Glutamatergic neuron (in vitro differentiated cells): ENCODE measurements at places on chromosomes 2 and 18. TPM values are rescaled to one million over a fixed set of nuclear protein-coding genes. Genes with fewer than 3 reads are reported as not detected.

DNA sequence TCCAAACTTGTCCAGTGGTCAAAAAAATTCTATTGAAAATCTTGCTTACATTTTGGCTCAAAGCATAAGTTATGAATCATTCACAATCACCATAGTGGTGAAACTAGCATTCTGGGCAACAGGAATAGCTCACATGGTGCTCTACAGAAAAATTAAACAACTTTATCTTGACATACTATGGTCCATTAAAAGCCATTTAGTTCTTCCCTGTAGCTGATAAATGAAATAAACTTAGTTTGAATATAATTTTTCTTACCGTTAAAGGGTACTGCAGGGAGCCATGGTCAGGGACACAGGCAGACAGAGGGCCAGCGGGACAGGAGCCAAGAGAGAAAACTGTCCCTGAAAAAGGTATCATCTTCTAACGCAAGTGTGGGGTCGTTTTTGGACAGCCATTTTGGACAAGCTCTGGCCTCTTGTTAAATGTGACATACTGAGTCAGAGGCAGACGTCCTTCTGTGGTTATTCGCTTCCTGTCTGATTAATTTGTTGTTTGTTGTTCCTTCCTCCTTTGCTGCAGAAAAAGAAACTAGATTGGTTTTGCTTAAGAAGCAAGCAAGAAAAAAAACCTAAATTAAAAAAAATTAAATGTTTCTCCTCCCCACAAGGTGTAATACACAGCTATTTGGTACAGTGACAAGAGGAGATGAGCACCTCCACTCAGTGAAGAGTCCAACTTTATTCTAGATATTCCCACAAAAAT, at the start of gene WIPF1:
WIPF1 (minus strand) TSS at position 460 of the 703 bp plus-strand sequence. CDS start 12,231 bp downstream, outside the sequence.
- DNase-seq, result no peak
- H3K27ac ChIP-seq, result no peak within 1 kb of the TSS
- H3K4me1 ChIP-seq, result peaks cover 10% of the 10 kb centered on the region
- no peak within 1 kb of the TSS for H3K4me3 ChIP-seq
- no peaks in the 10 kb centered on the region for H3K27me3 ChIP-seq

DNA sequence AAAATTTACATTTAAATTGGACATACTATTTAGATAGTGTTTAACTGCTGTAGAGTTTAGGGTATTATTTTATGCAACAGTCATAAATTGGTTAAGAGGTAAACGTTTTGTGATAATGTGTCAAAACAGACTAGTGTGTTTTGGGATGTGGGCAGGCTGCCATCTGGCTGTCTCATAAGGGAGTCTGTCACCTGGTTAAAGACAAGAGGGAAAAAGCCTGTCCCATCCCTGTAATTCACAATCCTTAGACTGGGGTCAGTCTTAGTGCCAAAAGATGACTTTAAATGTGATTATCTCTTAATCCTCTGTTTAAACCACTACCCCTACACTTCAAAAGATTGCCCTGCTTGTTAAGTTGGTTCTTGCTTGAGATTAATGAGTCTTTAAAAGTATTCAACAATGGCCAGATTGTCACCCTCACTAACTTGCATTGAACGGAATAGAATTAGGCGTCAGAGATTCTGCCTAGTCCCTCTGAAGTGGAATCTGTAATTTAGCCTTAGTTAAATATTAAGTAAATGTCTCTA, 59.2 kb downstream of the SGPP2 start:
- H3K4me1 ChIP-seq, result peaks cover 21% of the 10 kb centered on the region
- no peaks in the 10 kb centered on the region for H3K27me3 ChIP-seq
- no peak overlapping the region for H3K4me3 ChIP-seq

DSG4 gene
- not detected for total RNA-seq

DNA sequence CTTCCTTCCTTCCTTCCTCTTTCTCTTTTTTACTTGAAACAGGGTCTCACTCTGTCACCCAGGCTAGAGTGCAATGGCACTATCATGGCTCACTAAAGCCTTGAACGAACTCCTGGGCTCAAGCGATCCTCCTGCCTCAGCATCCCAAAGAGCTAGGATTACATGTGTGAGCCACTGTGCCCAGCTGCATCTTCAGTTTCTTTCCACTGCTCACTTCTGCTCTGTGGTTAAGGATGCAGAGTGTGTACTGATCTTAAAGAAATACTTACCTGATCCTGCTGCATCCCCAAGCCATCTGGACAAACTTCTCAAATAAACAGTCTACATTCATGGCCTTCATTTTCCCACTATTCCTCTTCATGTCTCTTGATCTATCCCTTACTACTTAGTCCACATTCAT, 13.0 kb downstream of the DPP4 start:
- no peak for DNase-seq
- no peaks in the 10 kb centered on the region for H3K27me3 ChIP-seq
- H3K27ac ChIP-seq, result no peak overlapping the region
- H3K36me3 ChIP-seq, result no peaks in the 10 kb centered on the region
- H3K4me1 ChIP-seq, result peaks cover under 1% of the 10 kb centered on the region
- H3K4me3 ChIP-seq, result no peak overlapping the region

DNA sequence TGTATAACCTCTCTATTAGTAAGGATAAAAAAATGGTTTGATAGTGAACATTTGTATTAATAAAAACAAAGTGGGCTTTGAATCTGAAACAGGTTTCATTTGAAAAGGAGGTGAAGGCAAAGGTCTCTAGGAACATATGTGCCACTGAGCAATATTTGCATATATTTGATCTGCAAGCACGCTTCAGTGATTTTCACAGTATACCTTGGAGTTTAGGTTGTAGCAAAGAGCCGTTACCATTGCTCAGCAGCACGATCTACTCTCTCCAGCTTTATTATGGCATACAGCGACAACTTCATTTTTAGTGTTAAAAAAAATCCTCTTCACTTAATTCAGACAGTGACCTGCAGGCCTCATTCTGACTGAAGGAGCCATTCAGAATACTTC, 75.8 kb upstream of the ZEB2 start:
- no peak overlapping the region for H3K4me3 ChIP-seq
- peaks cover 2% of the 10 kb centered on the region for H3K27me3 ChIP-seq
- no peaks in the 10 kb centered on the region for H3K36me3 ChIP-seq
- H3K27ac ChIP-seq, result no peak overlapping the region

DNA sequence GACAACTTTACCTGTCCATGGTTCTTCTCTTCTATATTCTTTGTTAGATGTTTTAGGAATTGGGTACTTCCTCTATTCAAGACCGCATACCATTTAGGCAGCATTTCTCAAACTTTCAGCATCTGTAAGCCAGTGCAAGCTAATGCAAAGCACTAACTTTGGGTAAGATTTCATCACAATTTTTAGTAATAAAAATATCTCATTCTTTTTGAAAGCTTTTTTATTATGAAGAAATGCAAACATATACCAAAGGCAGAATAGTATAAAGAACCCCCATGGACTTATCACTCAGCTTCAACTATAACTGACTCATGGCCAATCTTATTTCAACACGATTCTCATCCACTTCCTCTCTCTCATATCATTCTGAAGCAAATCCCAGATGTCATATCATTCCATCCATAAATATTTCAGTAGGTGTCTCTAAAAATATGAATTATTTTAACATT, 32.9 kb downstream of the INO80C start:
- peaks cover 28% of the 10 kb centered on the region for H3K4me1 ChIP-seq
- H3K27ac ChIP-seq, result no peak overlapping the region
- peaks cover 7% of the 10 kb centered on the region for H3K36me3 ChIP-seq
- peaks cover 6% of the 10 kb centered on the region for H3K27me3 ChIP-seq
- H3K4me3 ChIP-seq, result no peak overlapping the region
- no peak for DNase-seq

- H3K4me3 ChIP-seq, result peak within 1 kb of the TSS; percentile 98
- H3K27ac ChIP-seq, result peak within 1 kb of the TSS; percentile 93
- peaks cover 27% of the 10 kb centered on the region for H3K27me3 ChIP-seq
- peaks cover 5% of the 10 kb centered on the region for H3K36me3 ChIP-seq
- peaks cover 28% of the 10 kb centered on the region for H3K4me1 ChIP-seq
Measured at GRCh38 chr2:216632952-216633615, at the start of gene IGFBP2. TSS of gene IGFBP2 (plus strand) at chr2:216633420. CDS start at chr2:216633524, 104 bp downstream.

GRCh38 chr2:154901063-154901462, 202.6 kb downstream of the KCNJ3 start:
- H3K4me3 ChIP-seq, result no peak overlapping the region
- no peak overlapping the region for H3K27ac ChIP-seq
- no peaks in the 10 kb centered on the region for H3K4me1 ChIP-seq
- no peak for DNase-seq

- H3K4me1 ChIP-seq, result peaks cover 6% of the 10 kb centered on the region
- no peak overlapping the region for H3K4me3 ChIP-seq
- no peak for DNase-seq
- no peaks in the 10 kb centered on the region for H3K36me3 ChIP-seq
Measured at GRCh38 chr18:70074116-70074515, 126.4 kb upstream of the CD226 start.

DNA sequence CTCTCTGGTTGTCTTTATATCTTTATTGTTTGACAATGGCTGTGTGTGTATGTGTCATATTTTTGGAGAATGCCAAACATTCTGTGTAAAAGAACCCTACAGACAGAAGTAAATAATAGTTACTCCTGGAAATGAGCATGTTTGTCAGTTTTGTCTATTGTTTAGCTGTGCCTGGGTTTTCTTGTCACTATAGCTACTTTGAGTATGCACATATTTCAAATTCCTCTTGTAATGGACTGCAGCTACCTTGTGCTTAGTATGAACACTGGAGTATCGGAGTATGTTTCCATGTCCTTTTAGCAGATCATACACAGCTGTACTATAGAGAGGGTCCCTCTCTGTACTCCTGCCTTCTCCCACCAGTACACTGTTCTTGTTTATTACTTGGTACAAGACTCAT, 58.0 kb upstream of the DOCK10 start:
- peaks cover 2% of the 10 kb centered on the region for H3K27me3 ChIP-seq
- H3K4me1 ChIP-seq, result no peaks in the 10 kb centered on the region
- no peak overlapping the region for H3K27ac ChIP-seq
- no peak for DNase-seq
- H3K4me3 ChIP-seq, result no peak overlapping the region

GRCh38 chr2:66526180-66526579, 91.3 kb downstream of the MEIS1 start:
- H3K27ac ChIP-seq, result no peak overlapping the region
- H3K4me1 ChIP-seq, result peaks cover 23% of the 10 kb centered on the region
- DNase-seq, result no peak
- H3K4me3 ChIP-seq, result no peak overlapping the region
- H3K27me3 ChIP-seq, result peaks cover 2% of the 10 kb centered on the region

DNA sequence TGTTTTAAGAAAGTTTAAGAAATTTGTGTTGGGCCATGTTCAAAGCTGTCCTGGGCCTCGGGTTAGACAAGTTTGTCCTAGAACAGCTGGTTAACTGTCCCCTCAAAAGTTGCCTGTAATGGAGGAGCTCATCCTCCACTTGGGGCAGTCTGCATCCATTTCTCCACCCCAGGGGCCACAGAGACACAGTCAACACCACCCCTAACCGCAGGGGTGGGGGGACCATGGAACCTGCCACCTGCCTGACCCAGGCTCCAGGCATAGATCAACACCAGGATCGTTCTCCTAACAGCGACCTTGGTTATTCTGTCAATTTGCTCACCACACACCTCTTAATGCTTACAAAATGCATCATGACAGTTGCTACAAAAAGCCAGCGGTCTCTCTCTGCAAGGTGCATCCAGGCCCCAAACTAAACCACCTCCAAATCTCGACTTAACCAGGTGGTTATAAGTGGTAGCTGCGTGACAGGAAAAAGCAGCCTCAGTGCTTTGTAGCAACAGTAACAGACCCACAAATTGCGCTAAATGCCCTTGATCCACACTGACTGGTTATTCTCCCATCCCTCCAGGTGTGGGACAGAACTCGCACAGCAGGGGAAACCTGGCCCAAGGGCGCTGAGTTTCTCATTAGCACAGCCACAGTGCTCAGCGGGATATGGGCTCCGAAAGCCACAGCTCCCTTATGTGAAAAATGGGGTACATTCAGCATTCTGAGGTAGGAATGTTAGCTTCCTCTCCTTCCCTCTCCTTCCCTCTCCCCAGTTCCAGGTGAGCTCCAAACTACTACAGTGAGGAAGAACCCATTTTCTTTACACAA, 48.0 kb downstream of the HDLBP start:
- peaks cover 4% of the 10 kb centered on the region for H3K27me3 ChIP-seq
- DNase-seq, result no peak
- peaks cover 7% of the 10 kb centered on the region for H3K36me3 ChIP-seq
- H3K4me3 ChIP-seq, result no peak overlapping the region
- no peak overlapping the region for H3K27ac ChIP-seq

CFAP65 gene
- total RNA-seq, result 1.1 TPM

- peak; percentile 27 for DNase-seq
- no peak overlapping the region for H3K4me3 ChIP-seq
- no peak overlapping the region for H3K27ac ChIP-seq
- no peaks in the 10 kb centered on the region for H3K36me3 ChIP-seq
- peaks cover 15% of the 10 kb centered on the region for H3K4me1 ChIP-seq
Measured at GRCh38 chr2:238106339-238106697, 6.2 kb downstream of the ESPNL start.

GRCh38 chr2:55026202-55026601, 24.0 kb downstream of the RTN4 start:
- H3K36me3 ChIP-seq, result no peaks in the 10 kb centered on the region
- no peak for DNase-seq
- no peak overlapping the region for H3K27ac ChIP-seq
- H3K4me3 ChIP-seq, result no peak overlapping the region
- H3K27me3 ChIP-seq, result peaks cover 2% of the 10 kb centered on the region
- peaks cover 21% of the 10 kb centered on the region for H3K4me1 ChIP-seq
